SK-N-SH (cell line): ENCODE measurements at places on chromosomes 7 and 10.
A peak's percentile ranks its signal among the peaks of the same experiment; 100 is the strongest.

DNA sequence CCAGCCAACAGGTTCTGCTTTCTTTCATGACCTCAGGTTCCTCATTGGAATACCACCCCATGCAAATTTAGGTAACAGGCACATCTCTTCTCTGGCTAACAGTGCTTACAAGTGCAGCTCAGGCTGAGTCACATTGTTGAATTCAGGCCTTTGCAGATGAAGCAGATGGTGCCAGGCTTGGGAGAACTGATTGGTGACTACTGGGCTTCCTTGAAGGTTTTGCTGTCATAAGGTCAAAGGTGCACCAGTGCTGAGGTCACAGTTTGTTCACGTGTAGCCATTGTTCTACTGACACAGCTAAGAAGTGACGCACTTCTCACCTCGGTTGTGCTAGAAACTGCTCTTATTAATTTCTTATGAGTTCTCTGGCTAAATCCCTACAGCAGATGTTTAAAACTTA lies 128.6 kb upstream of the BMPER start:
- no peaks in the 10 kb centered on the region for H3K27me3 ChIP-seq
- no peaks in the 10 kb centered on the region for H3K36me3 ChIP-seq
- no peaks in the 10 kb centered on the region for H3K4me1 ChIP-seq
- no peak for DNase-seq

- H3K27ac ChIP-seq: no peak overlapping the region
- no peaks in the 10 kb centered on the region for H3K27me3 ChIP-seq
- H3K4me1 ChIP-seq: peaks cover 46% of the 10 kb centered on the region
- H3K36me3 ChIP-seq: no peaks in the 10 kb centered on the region
- H3K4me3 ChIP-seq: no peak overlapping the region
Observed at GRCh38 chr7:112150823-112151641, 55.2 kb downstream of the DOCK4 start.

DNA sequence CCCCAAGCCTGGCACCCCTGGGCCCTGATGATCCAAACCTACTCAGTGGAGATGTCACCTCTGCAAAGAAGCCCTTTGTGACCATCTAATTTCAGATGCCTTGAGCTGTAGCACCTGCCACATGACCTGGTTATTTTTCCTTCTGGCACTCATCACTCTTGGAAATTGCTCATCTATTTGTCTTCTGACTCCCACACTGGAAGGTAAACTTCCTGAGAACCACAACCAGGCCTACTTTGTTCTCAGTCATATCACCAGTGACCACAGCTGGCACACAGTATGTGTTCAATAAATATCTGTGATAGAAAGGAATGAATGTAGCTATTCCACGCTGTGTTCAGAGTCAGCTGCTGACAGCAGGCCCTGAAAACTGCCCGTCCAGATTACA lies 97.1 kb downstream of the SH3PXD2A start:
- H3K27ac ChIP-seq: peak overlapping the region; percentile 66
- H3K4me3 ChIP-seq: no peak overlapping the region
- H3K4me1 ChIP-seq: peaks cover 30% of the 10 kb centered on the region; the same call in 1 of the 2 replicates
- no peaks in the 10 kb centered on the region for H3K36me3 ChIP-seq

DNA sequence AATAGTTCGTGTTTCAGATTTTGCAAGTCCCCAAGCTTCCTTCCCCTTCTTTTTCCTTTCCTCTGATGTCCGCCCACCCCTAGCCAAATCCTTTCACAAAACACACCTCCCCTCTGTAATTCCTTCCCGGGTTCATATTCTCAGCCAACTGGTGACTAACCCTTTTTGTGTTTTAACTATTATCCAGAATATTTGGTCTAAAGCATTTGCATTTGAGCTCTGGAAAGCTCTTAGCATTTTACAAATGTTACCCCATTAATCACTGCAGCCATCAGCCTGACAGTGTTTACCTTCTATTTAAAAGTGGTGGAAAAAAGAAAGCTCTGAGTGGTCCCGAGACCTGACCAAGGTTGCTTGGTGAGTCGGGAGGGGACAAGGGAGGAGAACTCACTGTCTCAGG lies 139.0 kb downstream of the CREB5 start:
- no peak overlapping the region; the same call in 1 of the 2 replicates for H3K27ac ChIP-seq
- DNase-seq: no peak
- no peaks in the 10 kb centered on the region; the same call in 1 of the 2 replicates for H3K27me3 ChIP-seq
- peaks cover 43% of the 10 kb centered on the region for H3K4me1 ChIP-seq

DNA sequence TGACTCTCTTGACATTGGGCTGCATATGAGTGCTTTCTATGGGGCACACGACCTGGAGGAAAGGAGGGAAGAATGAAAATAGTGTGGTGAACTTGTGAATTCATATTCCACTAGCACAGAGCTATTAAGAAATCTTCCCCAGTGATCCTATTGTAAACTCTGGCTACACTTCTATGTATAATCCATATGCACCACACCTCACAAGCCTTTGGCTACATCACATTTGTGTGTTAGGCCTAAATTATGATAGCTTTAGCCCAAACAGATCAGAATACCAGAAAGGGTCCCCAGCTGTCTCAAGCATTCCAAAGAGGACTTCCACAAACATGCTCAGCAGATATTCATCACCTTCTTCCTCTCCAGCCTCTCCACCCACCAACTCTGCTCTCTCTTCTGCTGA lies 9.7 kb upstream of the IFIT1B start:
- H3K4me1 ChIP-seq: peaks cover 3% of the 10 kb centered on the region; the same call in 1 of the 2 replicates
- no peak overlapping the region for H3K27ac ChIP-seq
- DNase-seq: no peak
- H3K27me3 ChIP-seq: no peaks in the 10 kb centered on the region

DNA sequence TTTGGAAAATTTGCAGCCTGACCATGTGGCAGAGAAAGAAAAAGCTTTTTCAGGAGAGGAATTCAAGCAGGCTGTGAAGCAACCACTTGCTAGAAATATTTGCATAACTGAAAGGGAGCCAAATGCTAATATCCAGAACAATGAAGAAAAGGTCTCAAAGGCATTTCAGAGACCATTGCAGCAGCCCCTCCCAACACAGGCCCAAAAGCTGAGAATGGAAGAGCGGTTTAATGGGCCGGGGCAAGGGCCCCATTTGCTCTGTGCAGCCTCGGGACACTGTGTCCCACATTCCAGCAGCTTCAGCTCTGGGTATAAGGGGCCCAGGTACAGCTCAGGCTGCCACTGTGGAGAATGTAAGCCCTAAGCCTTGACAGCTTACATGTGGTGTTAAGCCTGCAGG lies 918.1 kb upstream of the POT1 start:
- H3K4me1 ChIP-seq: no peaks in the 10 kb centered on the region; the same call in 1 of the 2 replicates
- H3K36me3 ChIP-seq: no peaks in the 10 kb centered on the region
- no peak for DNase-seq
- no peak overlapping the region for H3K27ac ChIP-seq
- H3K4me3 ChIP-seq: no peak overlapping the region
- no peaks in the 10 kb centered on the region for H3K27me3 ChIP-seq

- no peaks in the 10 kb centered on the region for H3K27me3 ChIP-seq
- no peak overlapping the region for H3K27ac ChIP-seq
- H3K4me1 ChIP-seq: no peaks in the 10 kb centered on the region
Observed at GRCh38 chr10:9147475-9147874, 1093.0 kb downstream of the GATA3 start.

GRCh38 chr10:29688230-29688661 lies 53.5 kb upstream of the SVIL start:
- no peaks in the 10 kb centered on the region for H3K27me3 ChIP-seq
- peak overlapping the region; percentile 96 for H3K27ac ChIP-seq
- H3K4me1 ChIP-seq: peaks cover 49% of the 10 kb centered on the region
- DNase-seq: peak; percentile 47

DNA sequence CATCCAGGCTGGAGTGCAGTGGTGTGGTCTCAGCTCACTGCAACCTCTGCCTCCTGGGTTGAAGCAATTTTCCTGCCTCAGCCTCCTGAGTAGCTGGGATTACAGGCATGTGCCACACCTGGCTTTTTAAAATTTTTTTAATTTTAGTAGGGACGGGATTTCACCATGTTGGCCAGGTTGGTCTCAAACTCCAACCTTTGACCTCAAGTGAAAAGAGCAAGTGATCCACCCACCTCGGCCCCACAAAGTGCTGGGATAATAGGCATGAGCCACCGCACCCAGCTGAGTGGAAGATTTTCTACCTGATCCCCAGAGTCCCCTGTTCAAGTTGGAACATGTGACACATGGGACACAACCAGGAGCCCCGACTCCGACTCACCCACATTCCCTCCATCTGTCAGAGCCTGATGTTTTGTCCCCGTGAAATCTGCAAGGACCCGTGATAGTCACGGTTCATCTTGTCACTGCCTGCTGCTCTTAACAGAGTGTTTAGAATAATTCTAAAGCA lies 104.5 kb downstream of the SMURF1 start:
- no peaks in the 10 kb centered on the region for H3K27me3 ChIP-seq
- H3K4me3 ChIP-seq: no peak overlapping the region
- no peak overlapping the region for H3K27ac ChIP-seq

GRCh38 chr7:145692237-145692950 lies 424.2 kb upstream of the CNTNAP2 start:
- no peaks in the 10 kb centered on the region for H3K4me1 ChIP-seq
- no peaks in the 10 kb centered on the region for H3K36me3 ChIP-seq
- H3K27ac ChIP-seq: no peak overlapping the region
- H3K4me3 ChIP-seq: no peak overlapping the region

DNA sequence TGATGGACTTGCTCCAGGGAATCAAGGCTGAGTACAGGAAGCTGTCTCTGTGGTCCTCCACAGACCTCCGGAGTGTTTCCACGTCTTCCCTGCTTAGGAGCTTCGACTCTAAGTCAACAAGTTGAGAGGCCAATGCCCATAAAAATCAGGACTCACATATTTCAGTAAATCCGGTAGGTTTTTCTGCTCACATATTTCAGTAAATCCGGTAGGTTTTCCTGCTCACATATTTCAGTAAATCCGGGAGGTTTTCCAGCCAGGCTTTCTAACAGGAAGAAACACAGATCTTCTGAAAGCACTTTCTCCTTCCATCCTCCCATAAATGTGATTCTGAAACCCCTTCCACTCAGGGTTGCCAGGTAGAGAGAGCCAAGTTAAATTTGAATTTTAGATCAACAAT lies 340.1 kb upstream of the SHH start:
- H3K4me1 ChIP-seq: no peaks in the 10 kb centered on the region
- peaks cover 29% of the 10 kb centered on the region for H3K27me3 ChIP-seq
- DNase-seq: no peak
- no peak overlapping the region for H3K27ac ChIP-seq
- no peak overlapping the region for H3K4me3 ChIP-seq
